Stimulated activated CD4-positive, alpha-beta T cell treated with anti-CD3 and anti-CD28 coated beads, TNF-alpha, amount 100 ng/mL, for 4 hours (primary cell): ENCODE measurements at places on chromosomes 13 and 19.

DNA sequence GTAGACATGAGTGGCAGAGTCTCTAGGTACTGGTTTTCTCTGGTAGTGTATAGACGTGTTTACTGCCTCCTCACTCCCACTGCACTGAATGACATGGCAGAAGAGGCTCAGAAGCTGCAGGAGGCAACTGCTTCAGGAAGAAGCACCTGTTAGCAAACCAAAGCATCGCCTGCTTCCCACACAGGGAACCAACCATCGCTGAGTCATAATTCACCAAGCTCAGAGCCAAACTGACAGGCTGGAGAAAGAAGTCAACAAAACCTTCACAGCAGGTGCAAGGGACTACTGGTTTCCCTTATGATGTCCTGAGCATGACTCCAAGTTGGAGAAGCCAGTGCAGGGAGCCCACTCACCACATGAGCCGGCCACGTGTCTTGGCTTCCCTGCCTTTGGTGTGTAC is 69.8 kb downstream of the KCTD12 start:
- DNase-seq: no peak

DNA sequence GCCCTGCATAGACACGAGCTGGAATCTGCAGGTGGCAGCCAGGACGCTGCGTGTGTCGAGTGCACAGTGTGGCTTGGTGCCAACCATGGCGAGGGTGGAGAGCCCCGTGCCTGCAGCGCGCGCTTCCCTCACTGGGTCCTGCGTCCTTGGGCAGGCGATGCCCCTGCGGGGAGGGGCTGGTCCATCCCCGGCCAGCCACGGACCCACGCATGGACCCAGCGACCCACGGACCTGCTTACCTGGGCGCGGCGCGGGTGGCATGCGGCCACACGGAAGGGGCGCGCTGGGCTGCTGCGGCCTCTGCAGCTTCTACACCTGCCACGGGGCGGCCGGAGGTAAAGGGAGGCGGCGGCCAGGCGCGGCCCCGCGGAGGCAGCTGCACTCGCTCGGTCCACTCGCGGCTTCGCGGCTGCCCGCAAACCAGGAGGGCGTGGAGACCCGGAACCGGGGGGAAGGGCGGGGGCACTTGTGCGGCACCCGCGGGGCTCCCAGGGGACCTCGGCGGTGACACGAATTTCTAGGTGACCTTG is 569 bp upstream of the MCF2L start:
- no peak for DNase-seq

DNA sequence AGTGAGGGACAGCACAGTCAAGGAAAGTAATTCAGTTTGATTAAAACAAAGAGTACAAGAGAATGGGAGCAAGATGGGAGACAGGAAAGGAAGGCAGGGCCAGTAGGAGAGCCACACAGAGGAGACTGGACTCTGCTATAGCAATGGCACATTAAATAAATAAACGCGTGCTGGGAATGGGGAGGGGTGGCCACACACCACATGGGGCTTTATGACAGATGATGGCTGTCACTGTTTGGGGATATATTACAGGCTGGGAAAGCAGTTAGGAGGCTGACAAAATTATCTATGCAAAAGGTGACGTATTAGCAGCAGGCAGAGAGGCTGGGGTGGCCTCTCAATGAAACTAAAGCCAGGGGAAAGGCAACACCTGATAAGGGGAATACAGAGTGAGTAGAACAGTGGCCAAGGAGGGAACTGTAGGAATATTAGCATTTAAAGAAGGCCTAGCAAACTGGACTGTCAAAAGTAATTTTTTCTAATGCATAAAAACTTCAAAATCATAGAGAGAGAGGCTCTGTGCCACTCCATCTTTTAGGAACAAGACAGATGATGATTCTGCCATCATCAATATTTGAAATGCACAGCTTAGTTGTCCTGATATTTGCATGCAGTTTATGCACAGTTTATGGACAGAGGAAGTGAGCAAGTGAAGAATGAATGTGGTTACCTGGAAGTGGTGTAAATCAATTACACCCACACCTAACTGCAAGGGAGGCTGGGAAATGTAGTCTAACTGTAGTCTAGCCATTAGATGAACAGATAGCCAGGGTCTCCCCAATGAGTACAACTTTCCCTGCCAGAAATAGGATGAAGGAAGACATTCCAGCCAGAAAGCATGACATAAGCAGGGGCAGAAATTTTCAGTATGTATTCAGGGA is 346.5 kb downstream of the FOXO1 start:
- DNase-seq: no peak

DNA sequence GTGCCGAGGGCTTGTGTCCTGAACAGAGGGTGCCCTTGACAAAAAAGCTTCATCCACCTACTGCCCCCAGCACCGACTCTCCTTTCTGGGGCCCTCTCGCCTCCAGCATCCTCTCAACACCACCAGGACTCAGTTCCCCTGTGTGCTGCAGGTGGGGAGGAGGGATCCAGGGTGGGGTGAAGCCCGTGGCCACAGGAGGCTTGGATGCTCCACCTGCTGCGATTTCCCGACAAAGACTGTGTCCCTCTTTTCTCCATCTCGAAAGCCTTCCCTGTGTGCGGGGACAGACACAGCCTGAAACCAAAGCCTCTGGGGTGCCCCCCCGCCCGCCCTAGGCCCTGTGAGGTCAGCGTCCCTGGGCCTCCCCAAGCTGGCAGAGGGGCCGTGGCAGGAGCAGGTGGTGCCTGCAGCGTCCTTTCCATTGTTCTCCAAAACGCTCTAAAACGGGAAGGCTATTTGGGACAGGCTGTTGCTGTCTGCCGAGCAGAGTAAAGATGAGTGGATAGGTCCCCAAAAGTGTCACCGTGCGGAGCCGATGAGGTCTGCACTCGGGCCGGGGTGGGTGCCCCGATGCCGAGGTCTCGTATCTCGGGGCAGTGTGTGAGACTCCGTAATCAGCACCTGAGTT is 185.7 kb downstream of the PTPRS start:
- DNase-seq: no peak

GRCh38 chr13:113540523-113540922 is 44.0 kb upstream of the TFDP1 start:
- no peak for DNase-seq

DNA sequence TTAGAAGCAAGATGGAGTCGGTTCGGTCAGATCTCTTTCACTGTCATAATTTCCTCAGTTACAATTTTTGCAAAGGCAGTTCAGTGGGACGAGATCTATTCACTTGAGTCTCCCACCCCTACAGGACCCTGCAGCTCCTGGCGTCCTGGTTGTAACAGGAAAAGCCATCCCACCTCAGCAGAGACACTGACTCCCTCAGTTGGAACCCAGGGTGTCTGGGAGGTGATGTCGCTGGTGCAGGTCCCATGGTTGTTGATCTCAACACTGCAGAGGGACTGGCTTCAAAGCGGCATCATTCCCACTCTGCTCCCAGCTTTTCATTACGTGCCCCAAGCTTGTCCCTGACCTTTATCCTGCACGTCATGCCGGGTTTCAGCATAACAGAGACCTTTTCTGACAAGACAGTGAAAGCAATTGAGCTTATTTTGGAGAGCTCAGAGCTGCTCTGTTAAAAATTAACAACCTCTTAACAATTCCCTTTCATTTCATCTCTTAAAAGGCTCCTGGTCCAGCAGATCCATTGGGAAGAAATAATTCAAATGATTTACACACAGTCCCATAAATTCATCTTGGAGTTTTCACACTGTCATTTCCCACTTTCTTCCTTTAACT is 17.6 kb upstream of the COG3 start:
- DNase-seq: no peak

GRCh38 chr13:98144027-98144741 is 1.3 kb downstream of the FARP1 start:
- DNase-seq: no peak

- no peak for DNase-seq
These were observed 160.7 kb downstream of the LMO7 start for GRCh38 chr13:75796825-75797224.

- DNase-seq: no peak
These were observed 1648.0 kb downstream of the PCDH9 start for GRCh38 chr13:65582160-65582559.

- DNase-seq: no peak
These were observed 8.5 kb downstream of the SH3GL1 start for GRCh38 chr19:4391701-4392483.

GRCh38 chr19:44212866-44213346 is 574 bp downstream of the ZNF227 start:
- no peak for DNase-seq

DNA sequence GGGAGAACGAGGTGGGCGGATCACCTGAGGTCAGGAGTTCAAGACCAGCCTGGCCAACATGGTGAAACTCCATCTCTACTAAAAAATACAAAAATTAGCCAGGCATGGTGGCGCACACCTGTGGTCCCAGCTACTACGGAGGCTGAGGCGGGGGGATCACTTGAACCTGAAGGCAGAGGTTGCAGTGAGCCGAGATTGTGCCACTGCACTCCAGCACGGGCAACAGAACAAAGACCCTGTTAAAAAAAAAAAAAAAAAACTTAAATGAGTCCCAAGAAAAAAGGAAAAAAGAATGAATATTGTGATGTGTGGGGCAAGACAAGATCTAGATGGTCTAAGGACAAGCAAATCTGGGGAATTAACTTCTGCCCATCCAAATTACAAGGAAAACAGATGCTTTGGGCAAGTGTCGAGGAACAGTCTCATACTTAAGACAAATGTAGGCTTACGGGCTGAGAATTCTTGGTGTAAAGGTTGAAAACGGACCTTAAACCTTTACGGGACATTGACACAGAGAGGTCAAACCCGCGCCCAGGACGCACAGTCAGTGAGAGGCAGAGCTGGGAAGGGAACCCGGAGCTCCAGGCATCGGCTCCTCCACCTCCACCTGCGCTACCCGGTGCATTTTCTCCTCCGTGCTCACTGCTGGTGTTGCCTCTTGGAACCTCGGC is 656 bp upstream of the ZNF324 start:
- DNase-seq: no peak

DNA sequence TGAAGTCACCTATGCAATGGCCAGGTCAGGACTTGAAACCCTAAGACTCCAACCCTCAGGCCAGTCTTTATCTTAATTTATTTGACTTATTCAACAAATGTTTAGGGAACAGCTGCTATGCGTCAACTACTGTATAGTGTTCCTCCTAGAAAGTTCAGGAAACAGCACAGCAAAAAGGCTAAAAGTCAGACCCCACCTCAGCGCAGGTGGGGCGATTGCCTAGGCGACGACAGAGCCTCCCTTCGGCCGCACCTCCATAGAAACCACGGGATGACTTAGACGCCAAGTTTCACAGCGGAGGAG is 502 bp downstream of the VRK3 start:
- DNase-seq: no peak

DNA sequence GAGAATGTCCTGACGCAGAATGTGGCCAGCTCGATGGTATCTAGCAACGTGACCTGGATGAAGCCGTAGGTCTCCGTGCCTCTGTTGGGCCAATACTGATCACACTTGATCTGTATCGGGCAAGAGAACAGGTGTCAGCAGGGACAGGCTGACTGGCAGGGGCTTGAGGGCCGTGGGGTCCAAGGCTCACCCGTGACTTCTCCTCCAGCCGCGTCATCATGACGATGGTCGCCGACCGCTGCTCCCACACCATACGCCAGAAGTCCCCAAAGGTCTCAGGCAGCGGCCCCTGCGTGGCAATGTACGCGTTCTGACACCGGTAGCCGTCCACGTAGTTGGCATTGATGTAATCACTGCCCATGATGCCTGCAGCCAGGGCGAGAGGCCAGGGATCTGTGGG is 126.2 kb downstream of the PTPRS start:
- DNase-seq: no peak
